Posterior cingulate gyrus (tissue), 11 donors: ENCODE measurements at places on chromosomes 5 and 9.

- DNase-seq = no peak
These were observed 275.9 kb downstream of the DMRTA1 start for GRCh38 chr9:22722492-22722891.

DNA sequence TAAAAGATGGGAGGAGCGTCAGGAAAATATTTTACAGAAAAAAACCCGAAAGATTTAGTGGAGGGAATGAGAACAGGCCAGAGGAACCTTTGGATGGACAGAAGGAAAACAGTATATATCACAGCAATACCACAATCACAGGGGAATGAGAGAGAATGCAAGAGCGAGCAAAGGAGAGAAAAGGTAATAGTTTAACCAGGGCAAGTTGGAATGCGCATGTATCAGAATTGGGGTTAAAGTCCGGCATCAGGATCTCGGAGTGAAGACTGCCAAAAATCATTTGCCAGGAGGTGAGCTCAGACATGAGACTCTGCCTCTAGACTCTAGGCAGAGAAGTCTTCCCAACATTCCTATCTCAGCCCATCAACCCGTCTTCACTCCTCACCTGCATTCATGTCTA lies 36.8 kb downstream of the PCDHGC5 start:
- DNase-seq = no peak

DNA sequence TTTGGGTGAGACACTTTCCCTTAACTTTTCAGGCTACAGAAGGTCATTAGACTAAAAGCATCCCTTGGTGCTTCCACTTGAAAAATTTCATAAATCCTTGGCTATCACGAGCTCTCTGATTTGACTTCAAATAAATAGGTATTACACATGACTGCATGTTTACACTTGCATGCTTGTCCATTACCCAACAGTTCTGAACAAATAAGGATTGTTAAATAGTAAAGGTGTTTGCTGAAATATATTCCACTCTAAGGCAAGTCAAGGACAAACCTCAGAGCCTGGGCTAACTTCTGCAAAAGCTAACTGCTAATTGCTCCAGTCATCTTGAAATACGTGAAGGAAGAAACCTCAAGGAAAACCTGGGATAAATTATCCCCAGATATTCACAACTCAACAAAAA lies 14.5 kb downstream of the FBXW2 start:
- no peak for DNase-seq

DNA sequence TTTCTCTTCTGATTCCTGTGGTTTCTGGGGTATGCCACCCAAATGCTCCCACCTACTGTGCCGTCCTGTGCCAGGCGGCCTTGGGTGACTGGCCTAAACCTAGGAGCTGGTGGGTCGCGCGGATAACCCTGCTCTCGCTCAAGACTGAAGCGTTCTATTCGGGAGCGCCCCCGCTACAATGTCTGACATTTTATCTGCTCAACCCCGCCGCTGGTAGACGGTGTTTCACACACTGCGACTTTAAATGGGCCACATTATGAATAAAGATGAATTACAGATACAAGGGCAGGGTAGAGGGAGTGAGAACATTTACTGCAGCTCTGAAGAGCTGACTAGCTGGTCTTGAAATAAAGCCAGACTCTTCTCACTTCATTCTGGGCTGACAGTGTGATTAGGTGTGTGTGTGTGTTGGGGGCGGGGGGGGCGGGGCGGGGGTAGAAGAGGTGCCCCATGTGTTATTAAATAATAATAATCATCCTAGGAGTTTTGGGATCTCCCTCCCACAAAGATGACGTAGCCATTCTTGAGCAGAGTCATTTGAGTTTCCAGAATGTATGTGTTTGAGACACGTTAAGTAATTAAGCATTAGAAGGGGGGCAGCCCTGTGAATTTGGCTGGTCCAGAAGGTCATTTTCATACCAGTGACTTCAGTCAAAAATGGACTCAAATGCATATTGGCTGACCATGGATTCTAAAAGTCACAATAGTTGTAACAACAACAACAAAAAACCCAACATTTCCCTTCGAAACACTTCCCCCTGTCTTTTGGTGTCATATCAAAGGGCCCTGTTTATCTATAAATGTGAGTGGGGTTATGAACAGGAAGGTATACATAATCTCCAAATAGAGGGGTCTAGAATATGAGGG lies 1.0 kb upstream of the PTCH1 start:
- DNase-seq = no peak

DNA sequence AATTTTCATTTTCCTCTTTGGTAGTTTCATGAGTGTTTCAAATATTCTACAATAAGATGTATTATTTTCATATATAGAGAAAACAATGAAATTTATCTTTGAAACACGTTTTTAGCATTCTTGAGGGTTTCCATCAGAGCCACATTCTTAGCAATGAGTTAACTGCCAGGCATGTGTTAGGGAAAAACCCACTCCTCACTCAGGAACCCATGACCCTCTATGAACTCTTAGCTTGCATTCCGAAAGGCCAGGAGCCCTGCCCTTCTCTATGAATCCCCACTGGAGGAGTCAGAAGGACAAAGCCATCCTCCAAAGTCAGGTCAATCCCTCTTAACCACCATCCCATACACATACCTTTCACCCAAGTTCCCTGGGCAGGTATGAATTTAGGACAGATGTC lies 57.5 kb downstream of the ADAMTS12 start:
- DNase-seq = no peak

GRCh38 chr9:90112788-90113187 lies 508.0 kb downstream of the GADD45G start:
- DNase-seq = no peak

DNA sequence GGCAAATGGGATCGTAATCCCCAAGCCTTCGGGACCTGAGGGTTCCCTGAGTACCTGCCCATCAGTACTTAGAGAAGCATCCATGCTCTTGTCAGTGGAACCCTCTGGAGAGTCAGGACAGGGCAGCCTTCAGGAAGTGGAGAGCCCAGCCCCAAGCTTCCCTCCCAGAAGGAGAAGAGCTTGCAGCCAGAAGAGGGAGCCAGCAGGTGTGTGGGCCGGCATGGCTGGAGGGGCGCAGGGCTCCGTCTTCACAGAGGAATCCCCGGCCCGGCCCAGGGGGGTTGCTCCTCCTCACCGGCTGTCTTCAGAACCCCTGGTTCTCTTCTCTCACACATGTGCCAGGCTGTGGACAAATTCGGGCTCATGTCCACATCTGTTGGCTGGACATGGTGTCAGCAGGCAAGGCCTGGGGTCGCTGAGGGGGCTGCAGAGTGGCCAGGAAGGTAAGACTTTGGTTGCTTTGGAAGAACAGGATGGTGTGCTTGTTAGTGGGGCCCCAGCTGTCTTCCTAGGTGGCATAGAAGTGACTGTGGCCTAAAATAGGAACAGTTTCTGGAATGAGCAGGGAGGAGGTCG lies 58.9 kb upstream of the RXRA start:
- no peak for DNase-seq

DNA sequence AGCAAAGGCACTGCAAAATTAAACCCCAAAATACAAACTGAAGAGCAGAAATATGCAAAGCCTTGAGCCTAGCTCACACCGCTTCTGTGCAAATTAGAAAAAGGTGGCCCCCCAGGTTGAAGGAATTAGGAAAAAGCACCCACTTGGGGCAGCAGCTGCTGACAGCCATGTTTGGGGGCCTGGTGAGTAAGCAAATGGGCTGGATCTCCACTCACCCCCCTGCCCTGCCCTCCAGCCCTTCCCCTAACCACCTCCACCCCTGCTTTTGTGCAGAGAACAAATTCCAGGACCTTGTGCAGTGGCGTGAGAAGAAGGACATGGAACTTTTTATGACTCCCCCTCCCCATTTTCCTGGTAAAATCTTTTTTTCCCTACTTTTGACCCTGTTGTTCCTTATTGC lies 92.0 kb upstream of the DNAH5 start:
- no peak for DNase-seq

DNA sequence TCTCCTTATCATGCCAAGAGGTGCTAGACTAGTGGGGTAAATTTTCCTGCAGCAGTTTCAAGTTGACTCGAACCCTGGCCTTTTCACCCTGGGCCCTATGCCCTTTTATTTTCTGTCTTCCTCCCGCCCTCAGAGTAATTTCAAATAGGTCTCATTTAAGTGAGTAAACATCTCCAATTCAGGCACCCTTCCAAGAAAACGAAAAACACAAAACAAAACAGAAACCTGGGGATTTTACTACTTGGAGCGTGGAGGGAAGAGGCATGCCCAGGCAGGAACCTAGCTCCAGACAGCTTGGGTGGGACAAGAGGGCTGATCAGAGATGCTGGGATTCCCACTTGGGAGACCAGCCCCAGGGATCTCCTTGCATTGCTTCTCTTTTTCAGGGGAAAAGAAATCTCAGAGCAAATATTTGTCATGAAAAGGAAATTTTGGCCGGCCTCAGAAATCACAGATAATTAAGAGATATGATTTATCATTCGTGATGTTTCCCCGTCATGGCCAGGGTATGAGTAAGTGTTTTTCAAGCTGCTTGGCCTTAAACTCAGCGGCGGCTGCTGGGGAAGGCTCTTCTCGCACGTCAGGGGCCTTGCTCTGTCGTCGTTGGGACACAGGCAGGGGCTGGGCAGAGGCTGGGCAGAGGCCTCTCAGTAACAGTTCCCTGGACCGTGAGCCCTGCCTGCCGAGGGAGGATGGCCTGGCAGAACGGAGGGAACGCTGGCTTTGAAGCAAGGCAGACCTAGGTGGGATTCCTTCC lies 248.6 kb upstream of the KLF4 start:
- DNase-seq = no peak

GRCh38 chr9:20139763-20140290 lies 351.0 kb upstream of the SLC24A2 start:
- DNase-seq = no peak

DNA sequence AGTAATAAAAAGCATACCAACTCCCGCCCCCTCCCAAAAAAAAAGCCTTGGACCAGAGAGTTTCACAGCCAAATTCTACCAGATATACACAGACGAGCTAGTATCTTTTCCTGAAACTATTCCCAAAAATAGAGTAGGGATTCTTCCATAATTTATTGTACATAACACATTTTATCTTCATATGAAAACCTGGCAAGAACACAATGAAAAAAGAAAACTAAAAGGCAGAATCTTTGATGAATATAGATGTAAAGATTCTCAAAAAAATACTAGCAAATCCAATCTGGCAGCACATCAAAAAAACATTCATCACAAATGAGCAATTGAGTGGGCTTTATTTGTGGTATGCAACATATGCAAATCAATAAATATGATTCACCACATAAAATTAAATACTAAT lies 798.8 kb downstream of the CDH18 start:
- DNase-seq = no peak

GRCh38 chr5:113117543-113118115 lies 141.0 kb downstream of the DCP2 start:
- no peak for DNase-seq

- no peak for DNase-seq
These were observed 270.4 kb upstream of the TUT7 start for GRCh38 chr9:86624630-86625029.

DNA sequence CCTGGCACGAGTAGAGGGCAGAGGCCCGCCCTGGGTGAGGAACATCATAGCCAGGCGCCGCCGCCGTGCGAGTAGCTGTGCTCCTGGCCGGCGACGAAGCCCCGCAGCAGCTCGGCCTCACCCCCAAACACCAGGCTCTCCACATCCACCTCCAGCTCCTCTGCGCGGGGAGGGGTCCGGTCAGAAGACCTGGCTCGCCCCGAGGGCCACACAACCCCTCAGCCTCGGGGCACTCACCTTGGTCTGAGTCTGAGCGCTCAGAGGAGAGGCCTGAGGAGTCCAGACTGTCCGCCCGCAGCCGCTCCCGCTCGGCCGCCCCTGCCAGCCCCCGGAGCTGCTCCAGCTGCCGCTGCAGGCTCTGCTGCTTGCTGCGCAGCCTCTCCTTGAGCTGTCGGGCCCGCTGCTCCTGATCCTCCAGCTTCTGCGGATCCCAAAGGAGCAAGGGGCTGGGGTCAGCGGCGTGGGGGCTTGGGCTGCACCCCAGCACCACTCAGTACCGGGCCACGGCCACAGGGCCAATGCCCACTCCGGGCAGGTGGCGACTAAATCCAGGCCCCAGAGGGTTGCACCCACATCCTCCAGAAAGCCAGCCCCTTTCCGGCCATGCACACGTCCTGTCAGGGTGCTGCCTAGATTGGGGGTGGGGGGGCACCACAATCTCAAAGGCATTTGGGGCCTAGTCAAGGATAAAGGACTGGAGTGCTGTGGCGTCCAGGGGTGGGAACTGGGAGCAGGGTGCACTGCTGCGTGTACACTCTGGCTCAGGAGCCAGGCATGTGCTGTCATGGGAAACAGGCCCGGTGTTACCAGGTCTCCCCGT lies 3.9 kb downstream of the MXD3 start:
- DNase-seq = no peak

DNA sequence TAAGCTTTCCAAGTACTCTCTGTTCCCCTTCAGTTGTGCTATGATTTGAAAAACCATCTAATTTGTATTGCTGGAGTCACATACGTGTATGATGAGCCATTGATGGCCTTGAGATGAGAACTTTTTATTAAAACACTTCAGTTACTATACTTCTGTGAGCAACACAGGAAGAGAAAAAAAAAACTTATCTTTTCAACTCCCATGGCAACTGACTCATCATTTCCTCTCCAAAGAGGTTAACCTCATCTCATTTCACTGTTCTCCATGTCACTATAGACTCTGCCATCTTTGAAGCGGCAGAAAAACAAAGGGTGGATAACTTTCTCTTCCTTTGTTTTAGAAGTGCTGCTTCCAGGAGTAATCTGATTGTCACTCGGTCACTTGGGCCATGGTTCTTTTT lies 104.3 kb upstream of the PCSK1 start:
- DNase-seq = no peak

DNA sequence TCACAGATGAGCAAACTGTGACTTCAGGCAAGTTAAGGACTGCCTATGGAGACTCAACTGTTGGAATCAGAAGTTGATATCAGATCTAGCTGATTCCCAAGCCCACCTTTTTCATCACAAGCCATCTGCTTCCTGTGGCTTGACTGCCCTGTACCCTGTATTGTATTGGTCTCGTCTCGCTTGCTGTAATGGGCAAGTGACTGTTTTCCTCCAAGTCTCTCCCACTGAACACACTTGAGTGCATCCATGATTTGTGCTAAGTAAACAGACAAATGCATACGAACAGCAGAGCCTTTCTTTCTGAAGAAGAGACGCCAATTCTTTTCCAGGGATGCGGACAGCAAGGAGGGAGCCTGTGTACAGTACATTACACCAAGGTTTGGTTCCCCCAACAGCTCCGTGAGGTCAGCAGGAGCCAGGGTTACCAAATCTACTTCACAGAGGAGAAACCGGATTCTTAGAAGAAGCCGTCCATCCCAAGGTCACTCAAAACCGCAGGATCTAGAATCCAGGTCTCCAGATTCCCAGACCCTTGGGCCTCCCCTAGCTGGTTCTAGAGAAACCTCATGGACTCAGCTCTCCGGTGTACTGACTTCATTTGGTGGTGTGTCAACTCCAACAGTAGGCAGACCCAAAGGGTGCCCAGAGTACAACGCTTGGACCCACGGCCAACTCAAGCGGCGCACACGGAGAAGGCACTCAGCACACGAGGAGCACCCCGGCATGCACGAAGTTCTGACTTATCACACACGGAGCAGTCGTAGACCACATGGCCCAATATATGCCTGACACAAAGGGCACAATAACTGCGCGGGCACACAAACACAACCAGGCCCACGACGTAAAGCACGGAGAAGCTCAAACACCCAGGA lies 1.1 kb downstream of the BAG1 start:
- DNase-seq = no peak

GRCh38 chr9:91305596-91306295 lies 56.0 kb downstream of the AUH start:
- no peak for DNase-seq

- no peak for DNase-seq
These were observed 59.3 kb downstream of the AHRR start for GRCh38 chr5:380701-381309.
